ENCODE measurements at places on chromosomes 7 and 10.

GRCh38 chr10:70381471-70382421 is 679 bp downstream of the LRRC20 start:
- DNase-seq: peak; percentile 17

- no peak for DNase-seq
These were observed 229.6 kb upstream of the IGFBP3 start for GRCh38 chr7:46150721-46151120.

- no peak for DNase-seq
These were observed 650.8 kb upstream of the CELF2 start for GRCh38 chr10:10366836-10367235.

GRCh38 chr10:74960670-74961069 is 134.3 kb downstream of the KAT6B start:
- DNase-seq: no peak

- no peak for DNase-seq
These were observed 26.1 kb downstream of the ABCB1 start for GRCh38 chr7:87574630-87575029.

DNA sequence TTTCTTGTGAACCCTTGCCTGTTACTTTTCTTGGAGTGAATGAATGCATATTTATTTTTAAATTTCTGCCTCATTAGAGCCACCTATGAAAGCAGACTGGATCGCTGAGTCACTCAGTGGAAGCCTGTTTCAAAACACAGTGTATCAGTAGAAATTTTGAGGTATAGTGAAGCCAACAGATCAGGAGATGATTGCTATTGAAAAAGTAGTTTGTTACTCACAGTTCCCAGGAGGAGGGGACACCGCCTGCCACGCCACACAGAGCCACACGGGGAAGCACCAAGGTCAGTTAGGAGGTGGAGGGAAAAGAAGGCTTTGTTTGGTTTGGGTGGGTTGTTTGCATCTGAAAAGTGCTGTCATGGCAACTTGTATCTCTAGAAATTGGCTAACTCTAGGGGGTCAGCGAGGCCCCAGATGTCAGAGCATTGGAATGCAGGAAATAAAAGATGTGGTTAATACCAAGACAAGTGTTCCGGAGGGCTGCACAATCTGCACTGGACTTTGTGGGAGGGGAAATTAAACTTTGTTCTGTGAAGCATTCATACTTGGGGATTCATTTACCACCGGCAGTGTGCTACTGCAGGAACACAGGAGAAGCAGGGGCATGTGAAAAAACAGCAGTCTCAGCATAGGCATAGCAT is 106.4 kb upstream of the SDK1 start:
- no peak for DNase-seq

DNA sequence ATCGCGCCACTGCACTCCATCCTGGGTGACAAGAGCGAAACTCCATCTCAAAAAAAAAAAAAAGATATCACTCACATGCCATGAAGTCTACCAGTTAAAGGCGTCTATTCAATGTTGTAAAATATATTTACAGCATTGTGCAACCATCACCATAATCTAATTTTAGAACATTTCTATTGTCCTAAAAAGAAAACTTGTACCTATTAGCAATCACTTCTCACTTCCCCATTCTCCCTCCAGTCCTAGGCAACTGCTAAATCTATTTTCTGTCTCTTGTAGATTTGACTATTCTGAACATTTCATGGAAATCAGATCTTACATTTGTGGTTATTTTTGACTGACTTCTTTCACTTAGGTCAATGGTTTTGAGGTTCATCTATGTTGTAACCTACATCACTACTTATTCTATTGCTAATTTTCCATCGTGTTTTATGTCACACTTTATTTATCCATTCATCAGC is 25.2 kb upstream of the OTUD1 start:
- no peak for DNase-seq

DNA sequence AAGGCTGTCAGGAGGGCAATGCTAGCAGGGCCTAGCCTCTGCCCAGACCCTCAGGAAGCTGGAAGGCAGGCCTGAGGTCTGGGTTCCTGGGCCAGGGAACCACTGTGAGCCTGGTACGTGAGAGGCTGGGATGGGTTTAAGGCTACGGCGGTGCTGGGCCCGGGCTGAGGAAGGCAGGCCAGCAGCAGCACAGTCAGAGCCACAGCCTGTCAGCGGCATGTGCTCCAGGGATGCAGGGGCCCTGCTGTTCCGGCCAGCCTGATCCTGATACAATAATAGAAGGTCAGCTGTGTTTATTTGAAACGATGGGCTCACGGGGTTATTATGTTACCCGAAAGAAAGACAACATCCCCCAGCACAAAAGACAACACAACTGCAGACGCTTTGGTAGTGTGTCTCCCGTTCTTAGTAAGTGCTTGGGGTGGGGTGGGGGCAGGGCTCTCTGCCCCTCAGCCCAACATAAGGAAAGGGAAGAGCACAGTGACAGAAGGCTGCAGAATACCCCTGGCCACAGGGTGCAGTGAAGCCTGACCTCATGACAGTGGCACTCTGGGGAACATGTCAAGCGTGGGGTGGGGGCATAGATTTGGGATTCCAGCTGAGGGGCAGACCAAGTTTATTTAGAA is 95.0 kb downstream of the COL13A1 start:
- DNase-seq: no peak

- DNase-seq: no peak
These were observed 114.8 kb downstream of the WDFY4 start for GRCh38 chr10:48799341-48800006.

GRCh38 chr7:6317797-6318438 is 45.5 kb upstream of the CYTH3 start:
- DNase-seq: no peak

DNA sequence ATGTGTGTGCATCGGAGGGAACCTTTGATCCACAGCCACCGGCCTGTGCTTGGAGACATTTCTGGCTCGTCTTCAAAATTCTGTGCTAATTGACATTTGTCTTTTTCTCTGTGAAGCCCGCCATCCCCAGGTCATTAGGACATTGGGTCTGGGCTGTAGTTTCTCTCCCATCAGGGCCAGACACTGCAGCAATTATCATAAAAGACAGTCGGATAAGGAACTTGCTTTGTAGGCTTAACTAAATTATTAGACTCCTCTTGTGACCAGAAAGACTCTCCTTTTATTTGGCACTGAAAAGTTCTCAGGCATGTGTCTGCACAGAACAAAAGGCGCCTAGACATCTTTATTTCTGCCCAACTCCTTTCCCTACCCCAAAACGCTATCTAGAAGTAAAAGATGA is 49.1 kb upstream of the NPTX2 start:
- DNase-seq: no peak

DNA sequence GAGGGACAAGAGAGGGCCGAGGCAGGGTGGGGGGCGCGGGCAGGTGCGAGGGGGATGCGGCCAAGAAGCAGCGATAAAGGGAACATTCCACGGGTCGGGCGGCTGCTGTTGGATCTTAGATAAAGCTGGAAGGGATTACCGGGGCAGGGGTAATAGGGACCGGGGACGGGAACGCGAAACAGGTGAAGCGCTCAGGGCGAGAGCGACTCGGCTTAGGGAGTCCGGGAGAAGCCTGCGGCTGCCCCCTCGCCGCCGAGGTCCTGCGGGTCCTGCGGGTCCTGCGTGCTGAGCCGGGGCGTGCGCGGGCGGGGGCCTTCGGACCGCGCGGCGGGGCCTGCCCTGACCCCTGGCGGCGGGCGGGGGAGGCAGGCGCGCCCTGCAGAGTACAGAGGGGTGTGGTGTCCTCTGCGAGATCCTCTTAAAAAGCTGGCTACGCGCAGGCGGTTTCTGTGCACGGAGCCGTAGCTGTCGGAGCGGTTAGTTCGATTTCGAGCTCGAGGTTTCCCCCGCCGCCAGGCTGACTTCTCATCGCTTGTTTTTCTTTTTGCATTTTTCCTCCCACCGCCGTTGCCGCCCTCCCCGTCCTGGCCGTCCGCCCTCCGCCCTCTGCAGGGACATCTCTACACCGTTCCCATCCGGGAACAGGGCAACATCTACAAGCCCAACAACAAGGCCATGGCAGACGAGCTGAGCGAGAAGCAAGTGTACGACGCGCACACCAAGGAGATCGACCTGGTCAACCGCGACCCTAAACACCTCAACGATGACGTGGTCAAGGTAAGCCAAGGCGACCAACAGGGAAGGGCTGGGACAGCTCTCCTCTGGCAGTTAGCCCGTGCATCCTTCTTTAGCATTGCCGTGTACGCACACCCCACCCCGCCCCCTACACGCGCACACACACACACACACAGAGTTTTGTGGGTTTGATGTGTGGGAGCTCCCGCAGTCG is 1.4 kb downstream of the CAV1 start:
- DNase-seq: no peak

DNA sequence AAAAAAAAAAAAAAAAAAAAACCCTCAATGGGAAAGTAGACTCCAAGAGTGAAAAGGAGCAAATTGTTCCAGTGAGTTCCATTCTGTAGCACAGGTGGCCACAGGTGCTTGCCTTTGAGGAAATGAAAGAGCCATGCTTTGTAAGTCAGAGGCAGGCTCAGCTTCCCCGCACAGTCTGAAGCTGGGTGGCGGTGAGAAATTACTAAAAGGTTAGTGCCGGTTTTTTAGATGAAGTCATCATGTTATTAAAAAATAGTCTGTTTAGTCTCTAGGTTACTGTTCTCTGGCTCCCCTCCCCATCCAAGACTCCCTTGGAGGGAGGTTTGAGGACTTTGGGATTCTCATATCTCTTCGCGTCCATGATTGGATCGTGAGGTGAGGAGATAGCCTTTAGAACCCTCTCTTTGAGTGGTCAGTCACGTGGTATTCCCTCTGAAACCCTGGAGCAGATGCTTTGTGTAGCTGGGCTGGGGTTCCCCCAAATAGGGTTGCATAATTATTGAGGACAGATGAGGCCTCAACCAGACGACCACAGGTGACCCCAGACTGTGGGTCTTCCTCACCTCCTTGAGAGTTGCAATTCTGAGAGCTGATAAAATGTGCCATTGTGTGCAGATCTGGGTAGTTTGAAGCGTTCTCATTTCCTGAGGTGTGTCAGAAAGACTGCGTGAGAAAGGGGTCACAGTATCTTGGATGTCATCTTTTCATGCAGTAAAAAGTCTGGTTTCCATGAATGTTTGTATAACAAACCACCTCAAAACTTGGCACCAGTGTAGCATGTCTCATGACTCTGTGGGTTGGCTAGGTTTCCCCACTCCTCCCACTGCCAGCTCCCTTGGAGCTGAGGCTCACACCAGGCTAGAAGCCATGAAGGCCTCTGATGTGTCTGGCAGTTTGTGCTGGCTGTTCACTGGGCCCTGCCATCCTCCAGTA is 27.1 kb downstream of the OGDH start:
- DNase-seq: peak; percentile 59

- no peak for DNase-seq
These were observed 187.6 kb upstream of the NEBL start for GRCh38 chr10:21084700-21085099.

GRCh38 chr7:4763794-4764185 is 11.6 kb upstream of the AP5Z1 start:
- DNase-seq: no peak

- DNase-seq: no peak
These were observed 13.9 kb downstream of the GPER1 start for GRCh38 chr7:1101563-1102431.

DNA sequence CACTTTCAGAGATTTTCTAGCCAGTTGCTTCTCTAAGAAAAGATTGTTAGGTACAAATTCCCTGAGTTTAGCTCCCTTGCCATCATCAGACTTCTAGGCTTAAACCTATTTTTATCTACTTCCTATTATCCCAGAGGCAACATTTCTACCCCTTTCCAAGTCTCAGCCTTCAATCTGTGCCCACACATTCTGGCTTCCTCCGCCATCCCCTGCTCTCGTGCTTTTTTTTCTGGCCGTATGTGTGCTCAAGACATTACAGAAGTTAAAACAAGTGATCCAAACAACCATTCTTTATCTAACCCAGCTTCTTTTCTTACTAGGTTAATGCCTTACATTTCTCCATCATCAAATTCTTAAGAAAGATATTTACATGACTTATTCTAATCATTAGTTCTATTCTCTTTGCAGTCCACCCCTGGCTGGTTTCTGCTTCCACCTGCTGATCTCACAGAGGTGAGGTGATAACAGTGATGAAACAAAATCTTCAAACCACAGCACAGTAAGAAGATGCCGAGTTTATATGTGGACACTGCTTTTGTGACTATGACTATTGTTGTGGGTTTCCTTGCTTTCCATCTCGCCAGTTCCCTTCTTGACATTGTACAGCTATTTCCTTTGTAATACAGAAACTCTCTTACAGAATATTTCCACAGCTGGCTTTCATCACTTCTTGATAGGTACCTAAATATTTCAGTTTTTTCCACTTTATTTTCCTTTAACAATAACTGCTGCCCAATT is 18.3 kb upstream of the CDK6 start:
- DNase-seq: no peak

GRCh38 chr7:68417002-68417401 is 1181.3 kb upstream of the AUTS2 start:
- no peak for DNase-seq

- DNase-seq: no peak
These were observed 305.5 kb upstream of the NRG3 start for GRCh38 chr10:81569488-81569887.

Measured in activated CD4-positive, alpha-beta T cell treated with anti-CD3 and anti-CD28 coated beads, Interleukin-2, amount 50 U/mL, for 24 hours (primary cell).